ENCODE measurements at places on chromosomes 12 and 14.

- DNase-seq: no peak
These were observed at the start of gene INHBE for GRCh38 chr12:57454566-57455373. Gene INHBE, plus strand, starts transcription at chr12:57455307. Its CDS starts 230 bp downstream, at chr12:57455537.

GRCh38 chr12:80864046-80864735, 73.5 kb downstream of the LIN7A start:
- DNase-seq: no peak

DNA sequence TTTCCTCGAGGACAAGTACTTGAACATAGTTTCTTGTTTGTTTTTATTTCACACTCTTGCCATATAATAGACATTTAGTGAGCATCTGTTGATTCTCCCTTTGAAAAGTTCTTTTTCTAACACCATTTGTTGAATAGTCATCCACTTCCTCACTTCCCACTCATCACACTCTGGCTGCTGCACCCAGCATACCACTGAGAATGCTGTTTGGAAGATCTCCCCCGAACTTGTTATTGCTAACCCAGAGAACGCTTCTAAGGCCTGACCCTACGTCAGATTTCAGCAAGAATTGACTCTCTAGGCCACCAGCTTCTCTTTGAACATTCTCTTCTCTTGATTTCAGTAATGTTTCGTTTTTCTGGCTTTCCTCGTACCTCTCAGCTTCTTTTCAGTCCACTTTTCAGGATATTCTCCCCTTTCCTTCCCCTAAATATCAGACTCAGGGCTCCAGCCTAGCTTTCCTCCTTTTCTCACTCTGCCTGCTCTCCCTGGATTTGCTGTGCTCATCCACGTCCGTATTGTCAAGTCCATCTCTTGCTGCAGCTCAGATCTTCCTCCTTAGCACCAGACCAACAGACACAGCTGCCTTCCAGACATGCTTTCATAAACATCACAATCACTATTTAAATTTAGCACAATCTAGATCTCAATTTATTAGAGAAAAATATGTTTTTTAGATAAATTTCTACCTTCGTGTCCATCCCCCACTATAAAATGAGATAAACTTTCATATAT, 94.0 kb upstream of the SLC38A4 start:
- DNase-seq: no peak

DNA sequence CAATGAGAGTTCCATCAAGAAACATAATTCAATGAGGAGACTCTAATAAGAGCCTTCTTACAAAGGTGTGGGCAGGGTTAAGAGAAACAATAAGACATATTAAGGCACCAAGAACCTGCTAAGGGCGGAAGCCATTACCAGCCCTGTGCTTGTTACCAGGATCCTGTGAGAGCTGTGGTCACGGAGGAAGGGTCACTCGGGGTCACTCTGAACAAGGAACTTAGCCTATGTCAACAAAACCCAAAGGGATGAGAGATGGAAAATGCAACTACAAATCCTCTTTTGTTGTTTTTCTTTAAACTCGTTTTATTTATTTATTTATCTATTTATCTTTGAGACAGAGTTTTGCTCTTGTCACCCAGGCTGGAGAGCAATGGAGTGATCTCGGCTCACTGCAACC, 460.4 kb upstream of the CCDC196 start:
- DNase-seq: no peak

DNA sequence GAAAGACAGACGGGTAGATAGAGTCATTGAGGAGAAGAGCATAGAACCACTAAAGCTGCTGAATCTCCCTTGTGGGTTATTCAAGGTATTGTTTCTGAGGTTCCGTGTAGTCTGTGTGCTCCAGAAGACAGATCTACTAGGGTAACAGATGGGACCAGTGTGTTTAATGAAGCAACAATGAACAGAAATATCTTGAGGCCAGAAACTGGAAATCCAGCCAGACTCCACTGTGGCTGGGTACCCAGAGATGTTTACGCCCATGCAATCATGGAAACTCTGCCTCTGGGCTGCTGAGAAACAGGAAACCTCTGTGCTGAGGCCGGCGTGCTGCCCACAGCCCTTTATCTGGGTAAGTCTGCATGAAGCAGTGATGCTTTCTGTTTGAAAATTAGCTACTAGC, 8.3 kb downstream of the PROX2 start:
- no peak for DNase-seq

DNA sequence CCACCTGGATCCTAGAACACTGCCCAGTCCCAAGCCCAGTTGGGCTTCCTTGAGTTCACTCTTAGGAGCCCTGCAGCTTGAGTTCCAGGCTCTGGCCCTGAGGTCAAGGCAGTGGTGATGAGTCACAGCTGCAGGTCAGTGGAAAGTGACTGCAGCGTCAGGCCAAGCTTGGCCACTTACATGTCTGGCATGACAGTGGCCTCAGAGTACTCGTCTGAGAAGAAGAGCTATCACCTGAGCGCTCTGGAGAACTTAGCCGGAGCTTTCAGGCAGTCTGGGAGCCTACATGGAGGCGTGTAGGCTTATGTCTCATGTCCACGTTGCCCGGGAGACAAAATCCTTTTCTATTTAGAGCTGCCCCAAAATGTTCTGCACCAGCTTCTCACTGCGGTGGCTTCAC, 75.6 kb downstream of the ARL6IP4 start:
- no peak for DNase-seq

- no peak for DNase-seq
These were observed 293.6 kb downstream of the AKAP6 start for GRCh38 chr14:32622742-32623141.

All from NCI-H1092 (cell line).